ENCODE measurements at places on chromosomes 13 and 19. TPM values are rescaled to one million over a fixed set of nuclear protein-coding genes. Genes with fewer than 3 reads are reported as not detected.

DNA sequence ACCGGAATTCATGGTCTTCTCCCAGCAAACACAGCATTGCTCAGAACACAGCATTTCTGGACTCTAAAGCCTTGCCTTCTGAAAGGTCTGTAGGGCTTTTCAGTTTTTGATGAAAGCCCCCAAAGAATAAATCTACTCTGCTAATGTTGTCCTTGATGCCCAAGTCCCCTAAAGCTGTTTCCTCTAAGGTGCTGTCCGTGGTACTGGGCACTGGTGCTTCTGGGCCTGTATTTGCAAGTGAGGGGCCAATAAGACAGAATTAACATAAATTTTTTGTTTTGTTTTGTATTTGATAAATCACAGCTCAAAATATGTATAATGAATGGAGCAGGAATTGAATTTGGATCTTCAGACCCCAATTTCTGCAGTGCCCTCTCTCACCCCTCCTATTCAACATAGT, 12.1 kb upstream of the LGALS13 start:
- DNase-seq: no peak
- no peaks in the 10 kb centered on the region for H3K4me1 ChIP-seq
- H3K36me3 ChIP-seq: no peaks in the 10 kb centered on the region
- no peak overlapping the region for H3K4me3 ChIP-seq
- H3K27ac ChIP-seq: no peak overlapping the region
- H3K27me3 ChIP-seq: no peaks in the 10 kb centered on the region

Gene PSG2
- total RNA-seq: not detected

GRCh38 chr13:42946927-42947326, 45.1 kb downstream of the EPSTI1 start:
- H3K36me3 ChIP-seq: peaks cover 5% of the 10 kb centered on the region
- H3K27me3 ChIP-seq: no peaks in the 10 kb centered on the region
- no peak overlapping the region for H3K4me3 ChIP-seq
- no peak overlapping the region for H3K27ac ChIP-seq

Gene KRTDAP
- 687 TPM for total RNA-seq

Gene ZNF766
- total RNA-seq: 5.6 TPM

- H3K36me3 ChIP-seq: no peaks in the 10 kb centered on the region
- H3K4me3 ChIP-seq: peak overlapping the region; percentile 32
- H3K4me1 ChIP-seq: peaks cover 24% of the 10 kb centered on the region
- no peaks in the 10 kb centered on the region for H3K27me3 ChIP-seq
Observed at GRCh38 chr19:43700395-43701000, 15.4 kb upstream of the IRGC start.

DNA sequence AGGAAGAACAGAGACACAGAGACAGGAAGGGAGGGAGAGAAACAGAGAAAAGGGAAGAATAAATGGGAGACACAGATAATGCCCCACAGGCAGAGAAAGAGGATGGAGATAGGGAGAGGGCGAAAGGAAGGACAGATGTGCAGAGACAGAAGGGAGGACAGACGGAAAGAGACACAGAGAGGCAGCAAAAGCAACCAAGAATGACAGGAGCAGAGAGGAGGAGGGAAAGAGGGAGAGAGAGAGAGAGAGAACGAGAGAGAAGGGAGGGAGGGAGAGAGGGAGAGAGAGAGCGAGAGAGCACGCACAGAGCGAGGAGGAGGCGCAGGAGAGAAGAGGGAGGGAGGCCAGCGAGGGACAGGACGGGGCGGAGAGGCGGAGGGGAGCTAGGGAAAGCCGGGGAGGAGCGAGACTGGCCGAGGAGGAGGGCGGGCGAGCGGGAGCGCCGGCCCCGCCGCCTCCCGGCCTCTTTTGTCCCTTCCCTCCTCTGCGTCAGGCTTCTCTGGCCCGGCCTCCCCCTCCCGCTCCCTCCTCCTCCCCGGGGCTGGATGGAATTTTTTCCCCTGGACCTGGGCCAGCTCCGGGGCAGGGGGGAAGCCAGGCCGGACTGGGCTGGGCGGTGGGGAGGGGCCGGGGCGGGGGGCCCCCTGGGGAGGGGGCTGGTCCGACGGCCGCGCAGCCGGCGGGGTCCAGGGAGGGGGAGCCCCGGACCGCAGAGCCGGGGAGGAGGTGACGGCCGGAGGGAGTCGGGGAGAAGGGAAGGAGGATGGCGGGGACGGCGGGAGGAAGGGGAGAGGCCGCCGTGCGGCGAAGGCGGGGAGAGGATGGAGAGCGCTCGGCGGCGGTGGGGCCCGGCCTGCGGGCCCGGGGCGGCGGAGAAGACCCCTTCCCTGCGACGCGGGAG, 4.2 kb upstream of the SPACA6 start:
- peak overlapping the region; percentile 96 for H3K4me3 ChIP-seq
- H3K4me1 ChIP-seq: peaks cover 40% of the 10 kb centered on the region
- H3K27me3 ChIP-seq: no peaks in the 10 kb centered on the region
- peak; percentile 97 for DNase-seq

DNA sequence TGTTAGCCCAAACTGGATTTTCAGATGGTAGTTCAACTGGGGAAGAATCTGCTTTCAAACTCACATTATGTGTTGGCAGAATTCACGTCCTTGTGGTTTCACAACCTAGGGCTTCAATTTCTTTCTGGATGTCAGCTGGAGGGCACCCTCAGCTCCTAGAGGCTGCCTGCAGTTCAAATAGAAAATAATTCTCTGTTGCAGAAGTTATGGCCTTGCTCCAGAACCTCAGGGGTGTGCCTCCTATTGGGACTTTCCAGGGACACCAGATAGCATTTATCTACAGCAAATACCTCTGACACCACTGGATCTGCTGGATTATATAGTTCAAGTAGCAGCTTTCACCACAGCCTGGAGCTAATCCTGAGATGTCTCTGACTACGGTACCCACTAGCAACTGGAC, 11.8 kb upstream of the RB1 start:
- H3K27ac ChIP-seq: no peak overlapping the region
- H3K4me3 ChIP-seq: no peak overlapping the region
- H3K36me3 ChIP-seq: no peaks in the 10 kb centered on the region
- no peak for DNase-seq
- H3K4me1 ChIP-seq: no peaks in the 10 kb centered on the region

Gene OR4F17
- total RNA-seq: not detected

Gene BBC3
- 4.7 TPM for total RNA-seq
